ENCODE measurements at places on chromosomes 5 and 9. TPM values are rescaled to one million over a fixed set of nuclear protein-coding genes. Genes with fewer than 3 reads are reported as not detected.

The GFPT2 gene
- 443 TPM for total RNA-seq

The CSNK1A1 gene
- total RNA-seq: 197 TPM

The ST6GALNAC4 gene
- 36.7 TPM for total RNA-seq

The PRDM9 gene
- total RNA-seq: not detected

- DNase-seq: no peak
Observed at GRCh38 chr9:130830231-130830760, 4.8 kb upstream of the ABL1 start.

DNA sequence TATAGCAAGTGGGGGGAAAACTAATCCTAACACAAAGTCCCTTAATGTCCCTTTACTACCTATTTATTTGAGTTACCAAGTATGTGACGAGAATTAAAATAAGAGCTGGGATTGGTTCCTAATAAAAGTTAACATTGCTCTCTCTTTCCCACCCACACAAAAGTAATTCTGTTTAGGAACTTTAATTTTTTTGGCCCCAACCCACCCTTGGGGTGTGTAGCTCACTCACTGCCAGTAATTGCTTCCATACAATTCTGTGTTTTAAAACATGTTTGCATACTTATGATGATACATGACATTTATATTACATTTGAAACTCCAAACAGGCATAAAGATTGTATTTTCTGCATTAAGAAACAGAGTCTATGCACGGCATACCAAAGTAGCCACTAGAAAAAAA, 106.5 kb downstream of the BNC2 start:
- no peak for DNase-seq

DNA sequence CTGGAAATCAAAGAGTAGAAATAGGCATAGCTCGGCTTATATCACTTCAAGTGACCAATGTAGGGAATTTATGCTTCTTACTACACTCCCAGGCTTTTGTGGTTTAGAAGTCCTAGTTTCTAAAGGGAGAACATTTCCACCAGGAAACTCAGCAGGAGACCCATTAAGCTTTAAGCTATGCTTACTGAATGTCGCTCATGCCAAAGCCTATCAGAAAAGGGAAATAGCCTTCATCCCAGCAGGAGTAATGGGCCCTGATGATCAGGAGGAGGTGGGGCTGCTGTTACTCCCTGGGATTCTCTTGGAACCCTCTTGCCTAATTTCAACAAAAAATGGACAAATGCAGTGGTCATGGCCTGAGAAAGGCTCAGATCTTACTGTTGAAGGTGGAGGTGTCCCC, 54.5 kb upstream of the SEMA6A start:
- DNase-seq: no peak

DNA sequence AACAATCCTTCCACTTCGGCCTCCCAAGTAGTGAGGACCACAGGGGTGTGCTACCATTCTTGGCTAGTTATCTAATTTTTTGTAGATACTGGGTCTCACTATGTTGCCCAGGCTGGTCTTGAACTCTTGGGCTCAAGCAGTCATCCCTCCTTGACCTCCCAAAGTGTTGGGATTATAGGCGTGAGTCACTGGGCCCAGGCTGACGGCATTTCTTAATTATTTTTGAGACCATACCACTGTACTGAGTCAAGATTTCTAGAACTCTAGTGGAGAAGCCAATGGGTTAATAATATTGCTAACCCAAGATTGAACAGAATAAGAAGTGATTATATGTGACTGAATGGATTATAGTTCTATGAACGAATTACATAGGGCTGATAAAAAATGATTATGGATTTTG, 66.7 kb downstream of the TARS1 start:
- DNase-seq: no peak

Data from omental fat pad (tissue), 4 donors.